ENCODE measurements at places on chromosomes 3 and 15. TPM values are rescaled to one million over a fixed set of nuclear protein-coding genes. Genes with fewer than 3 reads are reported as not detected.

SH2D7 gene
- total RNA-seq = not detected

RTP3 gene
- not detected for total RNA-seq

MNS1 gene
- 1.5 TPM for total RNA-seq

LARP6 gene
- 42.5 TPM for total RNA-seq

SCAMP2 gene
- total RNA-seq = 76.9 TPM

ECE2 gene
- total RNA-seq = not detected

CELF6 gene
- total RNA-seq = 0.13 TPM

Data from mesangial cell (primary cell).